Fibroblast of skin of right quadriceps (primary cell): ENCODE measurements at places on chromosomes 12 and 14.

GRCh38 chr14:30471980-30472379 lies 87.0 kb upstream of the G2E3 start:
- no peak for DNase-seq

- no peak for DNase-seq
These were observed 3.5 kb downstream of the RAP1B start for GRCh38 chr12:68614105-68614679.

- DNase-seq = no peak
These were observed 364.2 kb upstream of the TMPO start for GRCh38 chr12:98151105-98151590.

DNA sequence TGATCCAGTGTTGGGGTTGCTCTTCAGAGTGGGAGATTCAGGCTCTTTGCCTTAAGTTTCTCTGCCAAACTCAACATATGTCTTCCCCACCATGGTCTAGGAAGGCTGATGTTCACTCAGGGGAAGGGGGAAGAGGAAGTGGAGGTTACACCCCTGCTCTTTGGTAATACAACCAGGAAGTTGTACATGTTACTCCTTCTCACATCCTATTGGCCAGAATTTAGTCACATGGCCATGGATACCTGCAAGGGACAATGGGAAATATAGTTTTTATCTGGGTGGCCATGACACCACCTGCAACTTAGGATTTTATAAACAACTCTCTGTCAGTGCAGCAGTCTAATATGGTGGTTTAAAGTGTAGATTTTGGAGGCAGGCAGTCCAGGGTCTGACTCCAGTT lies 150.9 kb downstream of the TBX5 start:
- DNase-seq = no peak

- no peak for DNase-seq
These were observed 12.4 kb downstream of the IL22 start for GRCh38 chr12:68240975-68241374.

GRCh38 chr12:125966641-125967040 lies 901.4 kb downstream of the AACS start:
- DNase-seq = no peak

GRCh38 chr12:106220536-106220935 lies 27.3 kb downstream of the CKAP4 start:
- DNase-seq = no peak

- no peak for DNase-seq
These were observed 4.0 kb upstream of the TMEM229B start for GRCh38 chr14:67492538-67492937.

DNA sequence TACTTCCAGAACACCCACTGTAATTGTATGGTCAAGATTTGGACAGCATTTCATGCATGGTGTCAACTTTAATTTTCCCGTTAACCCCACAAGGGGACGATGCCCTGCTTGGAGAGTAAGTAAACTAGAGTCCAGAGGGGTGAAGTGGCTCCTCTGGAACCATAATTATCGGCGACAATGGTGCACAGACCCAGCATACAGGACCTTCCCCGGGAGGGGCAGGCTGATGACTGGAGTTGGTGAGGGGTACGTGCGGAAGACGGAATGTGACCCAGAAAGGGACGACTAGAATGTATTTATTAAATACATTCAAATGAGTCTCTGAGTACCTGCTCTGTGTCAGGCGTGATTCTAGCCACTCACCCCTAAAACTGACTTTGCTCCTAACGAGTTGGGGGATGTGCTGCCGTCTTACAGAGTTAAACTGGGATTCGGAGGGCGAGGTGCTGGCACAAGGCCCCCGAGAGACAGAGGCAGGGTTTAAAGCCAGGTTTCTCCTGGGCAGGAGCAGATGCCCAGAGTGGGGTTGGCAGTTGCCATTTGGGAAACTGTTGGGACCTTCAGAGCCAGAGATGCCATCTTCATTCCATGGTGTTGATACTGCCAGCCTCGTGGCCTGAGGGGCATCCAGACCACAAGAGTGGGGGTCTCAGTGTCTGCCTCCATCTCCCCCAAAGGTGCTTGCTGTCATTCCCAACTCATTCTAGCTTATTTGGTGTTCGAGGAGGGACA lies 10.9 kb downstream of the RTL1 start:
- DNase-seq = no peak

DNA sequence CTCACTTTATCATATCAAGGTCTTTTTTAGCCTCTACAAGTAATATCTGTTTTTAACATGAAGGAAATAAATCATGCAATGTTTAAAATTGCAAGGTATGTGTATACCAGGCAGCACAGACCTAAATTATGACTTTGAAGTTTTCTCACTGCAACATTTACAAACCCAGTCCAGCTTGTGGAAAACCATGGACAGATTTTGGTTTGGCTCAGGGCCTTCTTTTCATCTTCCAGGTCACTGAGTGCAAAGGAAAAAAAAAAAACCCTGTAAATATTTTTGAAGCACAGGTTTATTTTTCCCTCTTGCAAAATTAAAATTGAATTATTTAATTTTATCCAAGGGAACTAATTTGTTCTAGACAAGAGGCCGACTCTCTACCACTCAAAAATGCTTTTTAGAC lies 13.8 kb downstream of the MGP start:
- no peak for DNase-seq

DNA sequence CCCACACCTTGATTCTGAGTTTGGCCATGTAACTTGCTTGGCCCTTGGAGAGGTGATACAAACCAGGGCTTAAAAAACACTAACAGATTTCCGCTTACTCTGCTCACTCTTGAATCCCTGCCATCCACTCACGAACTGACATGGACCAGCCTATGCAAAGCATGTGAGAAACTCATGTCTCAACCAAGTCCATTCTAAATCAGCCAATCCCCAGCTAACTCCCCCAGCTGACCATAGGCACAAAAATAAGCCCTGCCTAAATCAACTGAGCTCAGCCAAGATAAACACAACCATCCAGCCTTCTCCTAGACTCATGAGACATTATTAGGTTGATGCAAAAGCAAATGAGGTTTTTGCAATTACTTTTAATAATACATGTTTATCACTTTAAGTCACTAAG lies 353.9 kb upstream of the TBX3 start:
- DNase-seq = no peak

DNA sequence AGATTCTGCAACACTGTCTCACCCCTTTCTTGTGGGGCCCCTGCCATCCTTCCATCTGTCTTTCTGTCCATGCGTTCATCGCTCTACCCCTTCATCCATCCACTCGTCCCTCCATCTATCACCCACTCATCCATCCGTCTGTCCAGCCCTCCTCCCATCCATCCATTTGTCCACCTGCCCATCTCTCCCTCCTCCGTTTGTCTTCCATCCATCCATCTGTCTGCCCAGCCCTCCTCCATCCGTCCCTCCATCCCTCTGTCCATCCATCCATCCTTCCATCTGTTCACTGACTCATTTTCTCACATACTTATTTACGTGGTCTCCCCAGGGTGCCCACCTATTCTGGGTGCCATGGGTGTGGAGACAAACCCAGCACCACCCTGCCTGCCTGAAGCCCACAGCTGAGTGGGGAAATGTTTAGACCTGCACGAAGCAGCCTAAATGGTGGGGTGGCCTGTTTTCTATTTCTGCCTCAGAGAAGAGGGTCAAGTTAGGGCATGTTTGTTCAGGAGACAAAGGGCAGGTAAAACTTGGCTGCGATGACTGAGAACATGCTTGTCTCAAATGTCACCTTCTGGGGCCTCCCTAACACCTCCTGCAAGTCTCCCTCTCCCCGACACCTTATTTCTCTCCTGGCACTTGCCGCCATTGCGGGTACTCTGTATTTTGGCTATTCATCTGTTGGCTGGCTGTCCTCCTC lies 2.8 kb upstream of the SLC25A47 start:
- no peak for DNase-seq

DNA sequence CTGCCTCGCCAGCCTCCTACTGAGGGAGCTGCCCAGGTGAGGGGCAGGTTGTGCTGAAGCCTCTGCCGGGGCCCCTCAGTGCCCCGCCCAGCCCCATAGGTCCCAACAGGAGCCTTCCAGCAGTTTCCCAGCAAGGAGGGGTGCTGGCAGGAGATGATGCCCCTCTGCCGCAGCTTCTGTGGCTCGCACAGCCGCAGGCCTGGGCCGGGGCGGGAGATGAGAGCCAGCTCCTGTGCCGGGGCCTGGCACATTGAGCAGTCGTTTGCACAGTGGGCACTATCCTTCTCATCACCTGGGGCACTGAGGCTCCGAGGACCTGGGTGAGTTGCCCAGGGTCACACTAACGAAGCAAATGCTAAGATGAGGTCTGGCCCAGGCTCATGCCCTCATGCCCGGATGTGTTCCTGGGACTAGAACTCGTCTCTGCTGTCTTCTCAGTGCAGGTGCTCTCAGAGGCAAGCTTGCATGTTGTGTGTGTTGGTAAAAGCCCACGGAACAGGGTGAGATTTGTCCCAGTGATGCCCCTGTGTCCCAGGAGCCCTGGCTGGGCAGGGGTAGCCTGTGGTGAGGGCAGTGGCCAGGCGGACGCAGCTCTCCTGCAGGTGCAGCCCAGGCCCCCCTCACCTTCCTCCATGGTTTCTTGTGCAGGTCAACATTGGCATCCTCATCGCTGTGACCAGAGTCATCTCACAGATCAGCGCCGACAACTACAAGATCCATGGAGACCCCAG lies 177.5 kb downstream of the ADGRD1 start:
- DNase-seq = no peak

DNA sequence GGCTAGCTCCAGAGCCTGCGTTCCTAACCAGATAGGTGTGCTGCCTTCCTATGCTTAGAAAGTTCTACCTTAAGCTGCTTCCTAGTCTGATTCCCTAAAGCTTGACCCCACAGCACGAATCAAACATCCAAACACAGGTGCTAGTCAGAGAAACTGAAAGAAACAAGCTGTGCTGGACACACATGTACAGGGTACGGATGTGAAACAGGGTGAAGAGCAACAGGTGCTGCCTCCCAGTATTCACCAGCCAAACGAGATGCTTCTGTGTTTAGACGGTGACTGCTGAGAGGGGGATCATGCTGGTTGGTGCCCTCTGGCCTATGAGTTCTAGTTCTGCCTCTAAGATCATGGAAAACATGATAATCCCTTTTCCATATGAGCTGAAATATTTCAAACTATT lies 105.3 kb downstream of the GRIP1 start:
- DNase-seq = no peak

GRCh38 chr12:46786774-46787173 lies 39.0 kb downstream of the SLC38A4 start:
- peak; percentile 86 for DNase-seq
